DMS53 (cell line): ENCODE measurements at places on chromosomes 1 and 21.
A peak's percentile ranks its signal among the peaks of the same experiment; 100 is the strongest.

- no peak for DNase-seq
Observed at GRCh38 chr1:4010814-4011605, 110.9 kb upstream of the C1orf174 start.

GRCh38 chr1:93768380-93768863, 86.8 kb upstream of the BCAR3 start:
- DNase-seq, result no peak

DNA sequence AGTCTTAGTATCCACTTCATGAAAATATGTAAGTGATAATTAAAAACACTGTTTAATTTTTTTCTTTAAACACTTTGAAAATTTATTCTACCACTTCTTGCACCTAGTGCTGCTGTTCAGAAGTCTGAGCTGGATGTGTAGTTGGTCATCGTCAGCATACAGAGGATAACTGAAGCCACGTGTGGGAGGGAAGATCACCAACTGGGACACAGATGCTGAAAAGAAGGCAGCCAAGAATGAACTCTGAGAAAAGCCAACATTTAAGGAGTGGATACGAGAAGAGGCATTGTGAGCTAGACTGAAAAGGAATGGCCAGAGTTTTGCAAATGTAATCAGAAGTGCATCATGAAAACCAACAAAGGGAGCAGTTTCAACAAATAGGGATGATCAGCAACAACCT, 24.6 kb upstream of the CLCA4 start:
- DNase-seq, result no peak

GRCh38 chr1:51236531-51237350, 668 bp downstream of the RNF11 start:
- DNase-seq, result peak; percentile 86

GRCh38 chr1:214448536-214448935, 102.9 kb downstream of the PTPN14 start:
- DNase-seq, result peak; percentile 43

DNA sequence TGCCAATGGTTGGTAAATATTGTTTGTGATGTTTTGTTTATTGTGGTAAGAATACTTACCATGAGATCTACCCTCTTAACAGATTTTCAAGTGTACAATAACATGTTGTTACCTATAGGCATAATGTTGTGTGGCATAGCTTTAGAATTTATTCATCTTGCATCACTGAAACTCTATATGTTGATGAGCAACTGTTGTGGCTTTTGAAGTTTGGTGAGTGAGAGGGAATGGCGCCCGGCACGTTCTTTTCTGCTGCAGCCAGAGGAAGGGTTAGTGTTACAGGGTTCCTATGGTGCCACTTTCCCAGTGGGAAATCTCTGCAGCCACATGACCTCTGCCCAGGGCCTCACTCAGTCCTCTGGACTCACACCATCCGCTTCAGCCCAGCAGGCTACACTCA, 342.5 kb upstream of the ADGRL2 start:
- no peak for DNase-seq

DNA sequence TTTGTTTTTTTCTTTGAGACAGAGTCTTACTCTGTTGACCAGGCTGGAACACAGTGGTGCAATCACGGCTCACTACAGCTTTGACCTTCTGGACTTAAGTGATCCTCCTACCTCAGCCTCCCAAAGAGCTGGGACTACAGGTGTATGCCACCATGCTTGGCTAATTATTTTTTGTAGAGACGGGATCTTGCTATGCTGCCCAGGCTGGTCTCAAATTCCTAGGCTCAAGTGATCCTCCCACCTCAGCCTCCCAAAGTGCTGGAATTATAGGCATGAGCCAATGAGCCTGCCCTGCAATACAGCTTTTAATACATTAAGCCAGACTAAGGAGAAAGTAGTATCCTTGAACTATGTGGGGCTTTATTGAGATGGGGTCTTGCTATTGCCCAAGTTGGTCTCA, 16.6 kb upstream of the EXOSC10 start:
- DNase-seq, result no peak
